Adrenal gland (tissue), 19 donors: ENCODE measurements at places on chromosomes 2 and 18. TPM values are rescaled to one million over a fixed set of nuclear protein-coding genes. Genes with fewer than 3 reads are reported as not detected.
A peak's percentile ranks its signal among the peaks of the same experiment; 100 is the strongest.

GRCh38 chr2:68863996-68864395, 7.2 kb downstream of the BMP10 start:
- H3K36me3 ChIP-seq = no peaks in the 10 kb centered on the region
- DNase-seq = no peak
- H3K4me1 ChIP-seq = no peaks in the 10 kb centered on the region
- H3K27me3 ChIP-seq = no peaks in the 10 kb centered on the region
- no peak overlapping the region for H3K4me3 ChIP-seq
- H3K27ac ChIP-seq = no peak overlapping the region

- peak overlapping the region; percentile 95 for H3K27ac ChIP-seq
- peaks cover 9% of the 10 kb centered on the region for H3K4me1 ChIP-seq
- no peaks in the 10 kb centered on the region for H3K27me3 ChIP-seq
- H3K36me3 ChIP-seq = peaks cover 26% of the 10 kb centered on the region
Measured at GRCh38 chr2:10447300-10447894, 730 bp downstream of the ODC1 start.

DNA sequence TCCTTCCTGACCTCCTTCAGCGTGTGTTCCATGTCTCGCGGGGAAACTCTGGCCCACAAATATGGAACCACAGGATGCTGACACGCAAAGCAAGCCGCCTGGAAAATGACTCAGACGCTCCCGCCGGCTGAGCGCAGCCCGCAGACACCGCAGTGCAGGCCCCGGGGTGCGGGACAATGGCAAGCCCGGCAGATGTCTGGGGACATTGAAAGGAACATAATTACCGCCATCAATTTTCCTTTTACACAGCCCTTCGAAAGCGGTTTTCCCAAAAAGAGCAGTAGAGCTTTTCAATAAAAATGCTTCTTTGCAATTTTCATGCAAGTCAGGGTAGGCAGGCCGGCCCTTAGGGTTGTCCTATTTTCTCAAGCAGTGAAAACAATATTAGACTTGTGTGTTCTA, 159.2 kb upstream of the SH3BP4 start:
- no peak overlapping the region for H3K27ac ChIP-seq
- H3K4me3 ChIP-seq = no peak overlapping the region
- no peaks in the 10 kb centered on the region for H3K27me3 ChIP-seq
- no peaks in the 10 kb centered on the region for H3K4me1 ChIP-seq
- no peaks in the 10 kb centered on the region for H3K36me3 ChIP-seq
- no peak for DNase-seq

The LIPG gene
- total RNA-seq = 0.19 TPM

The RFX8 gene
- not detected for total RNA-seq

The INHA gene
- total RNA-seq = 24.6 TPM

GRCh38 chr2:168090366-168091135, 156.8 kb downstream of the STK39 start:
- no peak overlapping the region for H3K4me3 ChIP-seq
- no peak for DNase-seq
- no peaks in the 10 kb centered on the region for H3K36me3 ChIP-seq
- H3K4me1 ChIP-seq = no peaks in the 10 kb centered on the region

The TDRD15 gene
- total RNA-seq = not detected

The INHBB gene
- 6.6 TPM for total RNA-seq

The DOCK10 gene
- 26.5 TPM for total RNA-seq
